Tibial nerve (tissue), 4 donors: ENCODE measurements at places on chromosomes 2 and 18.

GRCh38 chr2:70888923-70889715, 46.6 kb upstream of the ATP6V1B1 start:
- DNase-seq: no peak

DNA sequence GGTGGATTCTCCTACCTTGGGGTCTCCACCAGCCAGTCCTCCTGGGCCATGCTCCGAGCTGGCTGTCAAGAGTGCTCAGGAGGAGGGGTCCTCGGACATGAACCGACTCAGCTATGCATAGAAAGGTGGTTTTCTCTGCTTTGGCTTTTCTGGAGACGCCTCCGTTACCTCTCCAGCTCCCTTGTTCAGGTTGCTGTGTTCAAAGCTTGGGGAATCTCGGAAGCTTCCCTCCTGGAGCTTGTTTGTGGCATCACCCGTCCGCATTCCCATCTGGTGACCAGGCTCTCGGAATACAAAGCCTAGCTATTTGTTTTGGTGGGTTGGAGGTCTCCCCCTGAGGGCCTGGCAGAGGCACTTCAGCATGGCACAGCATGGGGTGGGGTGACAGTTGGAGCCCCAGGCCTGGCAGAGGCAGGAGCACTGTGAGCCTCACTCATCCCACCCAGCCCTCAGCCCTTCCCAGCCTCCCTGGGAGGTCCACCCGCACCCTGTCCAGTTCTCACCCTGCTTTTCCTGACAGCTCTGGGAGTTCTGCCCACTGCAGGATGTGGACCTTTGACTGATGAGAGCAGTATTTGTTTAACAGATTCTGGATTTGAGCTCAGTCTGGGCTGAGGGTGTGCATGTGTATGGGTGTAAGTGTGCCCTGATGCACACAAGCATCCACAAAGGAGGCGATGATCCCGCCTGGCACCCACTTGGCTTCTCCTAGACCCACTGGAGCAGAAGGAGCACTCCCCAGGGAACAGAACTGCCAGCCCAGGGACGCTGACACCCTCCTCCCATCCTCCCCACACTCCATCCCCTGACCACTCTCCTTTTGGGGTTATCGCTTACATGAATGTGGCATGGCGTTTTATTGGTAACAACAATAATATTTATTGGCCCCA, 107.3 kb upstream of the HS6ST1 start:
- no peak for DNase-seq

DNA sequence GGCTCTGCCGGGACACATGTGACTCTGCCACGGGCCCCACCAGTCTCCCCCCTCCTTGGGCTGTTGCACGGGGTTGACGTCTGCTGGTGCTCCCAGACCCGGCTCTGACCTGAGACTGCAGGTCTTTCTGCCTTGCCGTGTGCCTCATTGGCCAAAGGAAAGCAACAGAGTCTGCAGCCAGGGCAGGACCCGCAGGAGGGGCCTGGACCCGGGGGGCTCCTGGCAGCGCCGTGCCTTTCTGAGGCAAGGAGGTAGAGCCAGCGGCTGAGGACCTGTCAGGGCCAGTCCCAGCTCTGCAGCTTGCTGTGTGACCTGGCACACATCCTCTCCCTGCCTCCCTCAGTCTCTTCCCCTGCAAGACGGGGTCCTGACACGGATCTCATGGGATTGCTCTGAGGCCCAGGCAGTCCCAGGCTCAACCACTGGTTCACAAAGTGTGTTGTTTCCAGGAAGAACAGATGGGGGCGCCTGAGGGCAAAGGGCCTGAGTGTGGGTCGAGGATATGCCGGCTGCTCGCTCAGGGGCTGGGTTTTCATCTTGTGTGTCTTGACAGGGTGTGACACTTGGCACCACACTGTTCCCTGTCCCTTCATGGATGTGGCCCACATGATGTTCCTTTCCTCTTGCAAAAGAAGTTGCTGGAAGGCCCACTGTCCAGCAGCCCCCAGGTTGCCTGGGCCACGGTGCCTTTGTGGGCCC, 9.0 kb downstream of the CAPN10 start:
- DNase-seq: peak; percentile 7

GRCh38 chr2:121774235-121774634, 18.8 kb downstream of the TSN start:
- DNase-seq: no peak

GRCh38 chr2:180187611-180188010, 180.5 kb upstream of the CWC22 start:
- no peak for DNase-seq

GRCh38 chr18:58505181-58505580, 123.7 kb downstream of the ALPK2 start:
- no peak for DNase-seq

GRCh38 chr18:39825485-39826150, 2129.4 kb upstream of the PIK3C3 start:
- DNase-seq: no peak

- peak; percentile 41 for DNase-seq
These were observed 6.1 kb downstream of the CHMP1B start for GRCh38 chr18:11857177-11857887.

- no peak for DNase-seq
These were observed 146.1 kb upstream of the ZEB2 start for GRCh38 chr2:144666032-144666431.

- no peak for DNase-seq
These were observed 43.2 kb upstream of the NOSTRIN start for GRCh38 chr2:168758970-168759820.

DNA sequence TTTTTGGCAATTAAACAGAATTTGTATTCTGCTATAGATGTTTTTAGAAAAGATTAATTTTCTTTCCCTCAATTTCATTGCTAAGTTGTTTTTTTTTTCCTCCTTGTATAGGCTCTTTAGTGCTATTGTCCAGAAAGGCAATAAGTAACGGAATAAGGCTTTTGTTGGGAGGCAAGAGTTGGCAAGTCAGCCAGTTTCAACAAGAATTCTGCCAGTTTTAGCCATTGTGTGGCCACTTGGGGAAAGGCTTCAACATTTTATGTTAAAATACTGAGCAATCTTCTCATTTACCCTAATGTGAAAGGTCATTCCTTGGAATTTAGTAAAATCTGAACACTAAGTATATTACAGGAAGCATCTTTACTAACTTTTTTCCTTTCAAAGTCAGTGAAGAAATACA, 9.6 kb downstream of the CALCRL start:
- DNase-seq: no peak

DNA sequence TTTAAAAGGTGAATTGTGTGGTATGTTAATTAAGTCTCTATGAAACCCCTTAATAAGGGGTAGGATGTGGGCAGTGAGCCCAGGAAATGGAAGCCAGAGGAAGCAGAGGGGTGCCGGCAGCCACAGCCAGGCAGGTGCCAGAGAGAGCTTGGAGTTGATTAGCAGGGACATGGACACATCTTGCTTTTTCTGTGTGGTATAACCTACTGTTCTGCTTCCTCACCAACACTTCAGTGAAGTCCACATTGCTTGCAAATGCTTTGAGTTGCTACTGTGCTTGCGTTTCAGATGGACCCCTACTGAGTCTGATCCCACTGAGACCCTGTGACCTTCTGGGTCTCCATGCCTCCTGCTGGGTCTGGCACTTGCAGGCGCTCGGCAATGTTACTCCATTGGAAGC, 30.3 kb upstream of the ARHGEF4 start:
- no peak for DNase-seq

GRCh38 chr2:166539340-166540162, 45.5 kb upstream of the SCN7A start:
- DNase-seq: peak; percentile 72

GRCh38 chr2:205060269-205060668, 515.0 kb downstream of the PARD3B start:
- DNase-seq: no peak

DNA sequence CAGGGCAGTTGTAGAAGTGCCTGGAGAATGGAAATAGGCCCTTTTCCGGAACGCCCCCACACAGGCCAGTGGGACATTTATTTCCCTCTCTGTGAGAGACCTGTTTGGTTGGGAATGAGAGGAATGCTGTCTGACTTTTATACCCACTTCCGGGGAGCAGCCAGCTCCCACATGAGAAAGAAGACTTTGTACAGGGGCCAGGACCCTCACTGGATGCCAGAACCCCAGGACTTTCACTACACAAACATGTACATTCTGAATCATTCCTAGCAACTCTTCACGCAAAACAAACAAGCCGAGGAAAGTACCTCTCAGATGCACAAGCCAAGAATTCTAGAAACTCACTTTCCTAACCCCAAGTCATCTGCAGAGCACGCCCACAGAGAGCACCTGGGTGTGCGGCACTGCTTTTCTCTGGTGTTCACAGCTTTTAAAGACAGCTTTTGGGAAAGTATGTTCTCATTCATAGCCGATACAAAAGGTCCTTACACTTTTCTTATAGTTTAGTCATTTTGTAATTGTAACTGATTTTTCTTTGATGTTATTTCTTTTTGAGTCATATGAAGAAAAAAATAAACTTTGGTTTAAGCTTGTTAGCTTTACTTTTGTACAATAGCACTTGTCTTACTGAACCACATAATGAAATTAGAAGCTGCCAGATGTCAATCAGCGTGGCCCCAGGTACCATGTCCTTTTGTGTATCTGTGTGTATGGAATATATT, 856.1 kb upstream of the ID2 start:
- DNase-seq: no peak

GRCh38 chr2:28490558-28490957, 5.3 kb upstream of the PLB1 start:
- DNase-seq: no peak

- no peak for DNase-seq
These were observed 119.2 kb upstream of the SCN7A start for GRCh38 chr2:166613226-166613625.

DNA sequence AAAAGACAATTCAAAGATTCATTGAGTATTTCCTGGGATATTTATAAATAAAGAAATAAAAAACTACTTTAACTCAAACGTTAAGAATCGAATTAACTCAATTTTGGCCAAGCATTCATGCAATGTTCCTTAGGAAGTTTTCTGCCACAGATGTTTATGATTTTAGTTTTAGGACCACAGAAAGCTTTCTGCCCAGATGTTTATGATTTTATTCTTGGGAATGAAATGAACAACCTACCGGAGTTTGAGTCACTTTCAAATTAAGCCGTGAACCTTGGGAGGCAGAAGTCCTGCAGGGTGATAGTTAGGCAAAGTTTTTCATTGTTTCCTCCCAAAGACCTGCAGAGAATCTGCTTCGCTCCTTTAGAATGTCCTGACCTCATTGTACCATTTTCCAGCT, 34.7 kb upstream of the MBP start:
- DNase-seq: no peak

DNA sequence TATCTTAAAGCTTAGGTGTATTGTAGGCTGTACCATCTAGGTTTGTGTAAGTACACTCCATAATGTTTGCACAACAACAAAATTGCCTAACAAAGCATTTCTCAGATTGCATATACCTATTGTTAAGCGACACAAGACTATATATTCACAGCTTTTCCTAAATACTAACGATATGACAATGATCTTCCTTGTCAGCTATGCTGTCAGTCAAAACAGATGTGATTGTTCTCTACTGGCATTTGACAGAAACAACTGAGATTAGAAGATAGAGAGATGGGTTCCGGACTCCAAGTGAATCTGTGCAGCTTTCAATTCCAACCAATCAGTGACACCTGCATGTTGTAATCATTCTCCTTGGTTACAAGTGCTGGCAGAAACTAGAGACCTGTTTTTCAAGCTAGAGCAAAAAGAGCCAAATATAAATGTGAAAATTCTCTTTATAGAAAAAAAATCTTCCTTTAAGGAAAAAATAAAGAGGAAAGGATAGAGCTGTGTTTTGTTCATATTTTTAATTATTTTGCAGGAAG, 1232.3 kb upstream of the SLC39A10 start:
- no peak for DNase-seq

DNA sequence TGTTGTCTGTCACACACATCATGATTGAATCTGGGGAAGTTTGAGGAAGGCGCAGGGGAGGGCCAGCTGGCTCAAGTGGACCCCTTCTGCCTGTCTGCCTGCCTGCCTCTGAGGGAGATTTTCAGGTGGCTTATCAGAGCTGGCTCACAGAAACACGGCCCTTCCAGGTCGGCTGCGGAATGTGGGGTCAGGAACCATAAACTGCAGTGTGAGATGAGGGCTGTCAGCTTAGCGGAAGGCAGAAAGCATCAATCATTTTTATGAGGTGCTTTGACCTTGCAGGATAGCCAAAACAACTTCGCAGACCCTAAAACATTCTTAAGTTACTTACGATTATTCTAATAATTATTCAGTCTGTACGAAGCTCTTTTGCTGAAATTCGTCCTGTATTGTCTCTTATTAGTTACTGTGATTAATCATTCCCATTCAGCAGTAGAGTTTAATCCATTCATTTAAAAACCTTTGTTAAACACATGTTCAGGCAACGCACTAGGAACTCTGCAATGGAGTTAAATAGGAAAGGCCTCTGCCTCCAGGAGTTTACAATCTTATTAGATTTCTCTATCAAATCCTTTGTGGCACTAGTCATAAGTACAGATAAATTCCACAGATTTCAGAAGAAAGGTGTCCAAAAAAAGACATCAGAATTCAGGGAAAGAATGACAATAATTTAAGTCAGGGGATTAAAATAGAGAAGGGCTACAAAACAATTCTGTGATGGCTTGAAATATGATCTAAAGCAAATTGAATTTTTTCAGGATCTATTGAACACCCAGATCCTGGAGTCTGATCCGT, 371.6 kb downstream of the HRH4 start:
- DNase-seq: no peak

DNA sequence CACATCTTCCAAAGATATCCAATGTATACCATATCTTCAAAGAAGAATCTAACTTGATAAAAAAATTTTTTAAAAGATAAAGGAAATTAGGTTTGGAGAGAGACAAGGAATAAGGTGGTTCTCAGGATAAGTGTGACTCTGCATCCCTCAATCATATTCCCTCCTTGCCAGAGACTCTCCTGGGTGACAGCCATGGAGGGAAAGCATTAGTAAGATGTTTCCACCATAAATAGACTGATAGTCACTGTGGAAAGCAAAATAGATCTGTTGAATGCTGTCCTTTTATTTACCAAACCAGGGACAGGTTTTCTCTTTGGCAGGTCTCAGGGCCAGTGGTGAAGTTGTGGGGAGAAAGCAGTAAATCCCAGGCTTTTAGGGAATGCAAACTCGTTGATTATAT, 107.6 kb downstream of the PRPF40A start:
- no peak for DNase-seq

GRCh38 chr2:160269803-160270570, 69.9 kb upstream of the ITGB6 start:
- peak; percentile 68 for DNase-seq

DNA sequence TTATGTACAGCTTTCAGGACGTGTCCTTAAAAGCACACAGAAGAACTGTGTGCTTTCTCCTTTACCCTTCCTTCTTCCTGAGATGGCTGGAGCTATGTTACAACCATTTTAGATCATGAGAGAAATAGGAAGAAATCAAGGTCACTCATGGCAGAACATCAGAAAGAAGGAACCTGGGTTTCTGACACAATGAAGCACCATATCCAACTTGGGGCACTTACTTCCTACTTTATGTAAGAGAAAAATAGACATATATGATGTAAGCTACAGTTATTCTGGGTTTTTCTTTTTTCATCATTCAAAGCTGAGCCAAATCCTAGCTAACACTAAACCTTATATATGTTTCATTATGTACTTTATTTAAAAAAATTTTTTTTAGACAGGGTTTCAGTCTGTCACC, 79.5 kb downstream of the FAM161A start:
- no peak for DNase-seq
